ENCODE measurements at places on chromosomes 7 and 10.

- no peak overlapping the region for H3K4me3 ChIP-seq
- H3K27me3 ChIP-seq = no peaks in the 10 kb centered on the region
- no peak overlapping the region for H3K27ac ChIP-seq
- H3K4me1 ChIP-seq = no peaks in the 10 kb centered on the region
- H3K36me3 ChIP-seq = no peaks in the 10 kb centered on the region
- DNase-seq = no peak
These were observed 37.4 kb downstream of the USP54 start for GRCh38 chr10:73553761-73554160.

GRCh38 chr10:116850058-116850611, 836 bp downstream of the ENO4 start:
- no peak for DNase-seq
- H3K27me3 ChIP-seq = no peaks in the 10 kb centered on the region
- H3K4me3 ChIP-seq = peak overlapping the region; percentile 88

GRCh38 chr7:75957021-75957736, 37.2 kb downstream of the TMEM120A start:
- H3K27me3 ChIP-seq = no peaks in the 10 kb centered on the region
- no peak for DNase-seq
- H3K4me3 ChIP-seq = no peak overlapping the region
- H3K36me3 ChIP-seq = peaks cover 13% of the 10 kb centered on the region
- peaks cover 13% of the 10 kb centered on the region for H3K4me1 ChIP-seq
- H3K27ac ChIP-seq = no peak overlapping the region

- H3K27ac ChIP-seq = no peak overlapping the region
- no peaks in the 10 kb centered on the region for H3K36me3 ChIP-seq
- peaks cover 4% of the 10 kb centered on the region for H3K4me1 ChIP-seq
- peaks cover 30% of the 10 kb centered on the region for H3K27me3 ChIP-seq
These were observed 31.0 kb downstream of the C7orf33 start for GRCh38 chr7:148621563-148621962.

GRCh38 chr7:132171130-132171576, 405.1 kb downstream of the PLXNA4 start:
- no peak overlapping the region for H3K4me3 ChIP-seq
- no peak for DNase-seq
- no peaks in the 10 kb centered on the region for H3K27me3 ChIP-seq
- peaks cover 21% of the 10 kb centered on the region for H3K36me3 ChIP-seq

GRCh38 chr10:77045085-77045484, 592.5 kb downstream of the KCNMA1 start:
- peaks cover 12% of the 10 kb centered on the region for H3K36me3 ChIP-seq
- peaks cover 28% of the 10 kb centered on the region for H3K4me1 ChIP-seq
- peak overlapping the region; percentile 52 for H3K27ac ChIP-seq
- no peak for DNase-seq

GRCh38 chr7:63080406-63080805, 918.2 kb upstream of the ZNF722 start:
- DNase-seq = peak; percentile 80
- no peaks in the 10 kb centered on the region for H3K36me3 ChIP-seq

DNA sequence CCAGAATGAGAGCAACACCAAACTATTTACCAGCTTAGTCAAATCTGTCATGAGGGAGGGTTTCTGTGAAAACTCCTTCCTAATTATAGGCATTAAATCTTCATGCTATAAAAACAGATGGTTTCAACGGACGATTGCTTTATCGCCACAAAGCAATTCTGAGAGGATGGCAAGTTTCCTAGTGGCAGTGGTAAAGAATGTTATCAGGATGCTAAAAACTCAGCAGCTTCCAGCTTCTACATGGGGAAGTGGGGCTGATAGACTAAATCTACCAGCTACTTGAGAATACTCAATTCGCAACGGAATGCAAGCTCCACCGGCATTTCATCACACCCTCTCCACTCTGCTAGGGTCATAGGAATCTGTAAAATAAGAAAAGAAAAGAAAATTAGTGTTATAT, 41.8 kb downstream of the JCAD start:
- DNase-seq = no peak
- no peak overlapping the region for H3K4me3 ChIP-seq
- peaks cover 2% of the 10 kb centered on the region for H3K36me3 ChIP-seq
- no peaks in the 10 kb centered on the region for H3K27me3 ChIP-seq
- peaks cover 15% of the 10 kb centered on the region for H3K4me1 ChIP-seq
- H3K27ac ChIP-seq = no peak overlapping the region

DNA sequence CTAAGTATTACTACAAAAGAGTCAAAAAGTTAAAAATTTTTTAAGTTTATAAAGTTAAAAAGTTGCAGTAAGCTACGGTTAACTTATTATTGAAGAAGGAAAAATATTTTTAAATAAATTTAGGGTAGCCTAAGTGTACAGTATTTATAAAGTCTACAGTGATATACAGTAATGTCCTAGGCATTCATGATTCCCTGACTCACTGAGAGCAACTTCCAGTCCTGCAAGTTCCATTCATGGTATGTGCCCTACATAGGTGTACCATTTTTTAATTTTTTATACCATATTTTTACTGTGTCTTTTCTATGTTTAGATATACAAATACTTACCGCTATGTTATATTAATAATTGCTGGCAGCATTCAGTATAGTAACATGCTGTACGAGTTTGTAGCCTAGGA, 92.3 kb downstream of the CTNNA3 start:
- H3K27ac ChIP-seq = no peak overlapping the region
- peaks cover 49% of the 10 kb centered on the region for H3K4me1 ChIP-seq
- H3K36me3 ChIP-seq = no peaks in the 10 kb centered on the region
- H3K4me3 ChIP-seq = no peak overlapping the region
- no peak for DNase-seq
- H3K27me3 ChIP-seq = no peaks in the 10 kb centered on the region

DNA sequence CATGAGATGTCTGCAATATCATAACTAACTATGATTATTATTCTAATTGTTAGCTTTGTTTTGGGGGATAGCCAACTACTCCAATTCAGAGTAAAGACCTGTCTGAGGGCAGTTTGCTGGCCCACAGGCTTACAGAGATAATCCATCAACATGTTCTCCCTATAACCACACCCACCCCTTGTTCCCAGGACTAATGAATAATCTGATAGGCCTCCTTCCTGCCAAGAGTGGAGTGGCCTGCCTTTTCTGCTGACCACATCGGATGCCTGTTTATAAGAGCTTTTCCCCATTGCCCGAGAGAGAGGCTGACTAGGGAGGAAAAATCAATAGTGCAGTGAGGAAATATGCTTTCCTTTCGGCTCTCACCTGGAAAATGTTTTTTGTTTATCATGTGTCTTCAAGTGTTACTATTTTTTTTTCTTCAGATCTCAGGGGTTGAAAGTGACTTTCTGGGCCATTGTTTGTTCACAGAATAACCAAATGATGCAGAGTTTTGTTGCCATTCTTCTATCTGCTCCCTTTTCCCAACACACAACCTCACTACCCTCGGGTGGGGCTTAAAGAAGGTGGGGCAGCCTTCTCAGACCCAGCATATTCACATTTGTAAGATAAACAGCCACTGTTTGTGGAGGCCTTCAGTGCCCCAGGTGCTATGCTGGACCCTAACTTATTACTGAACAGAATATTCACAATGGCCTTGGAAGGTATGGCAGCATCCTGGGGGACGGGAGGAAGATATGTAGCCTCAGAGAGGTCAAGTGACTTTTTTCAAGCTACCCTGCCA, 38.4 kb downstream of the PLPP4 start:
- H3K4me3 ChIP-seq = no peak overlapping the region
- DNase-seq = peak; percentile 51
- no peaks in the 10 kb centered on the region for H3K36me3 ChIP-seq
- H3K27ac ChIP-seq = no peak overlapping the region

DNA sequence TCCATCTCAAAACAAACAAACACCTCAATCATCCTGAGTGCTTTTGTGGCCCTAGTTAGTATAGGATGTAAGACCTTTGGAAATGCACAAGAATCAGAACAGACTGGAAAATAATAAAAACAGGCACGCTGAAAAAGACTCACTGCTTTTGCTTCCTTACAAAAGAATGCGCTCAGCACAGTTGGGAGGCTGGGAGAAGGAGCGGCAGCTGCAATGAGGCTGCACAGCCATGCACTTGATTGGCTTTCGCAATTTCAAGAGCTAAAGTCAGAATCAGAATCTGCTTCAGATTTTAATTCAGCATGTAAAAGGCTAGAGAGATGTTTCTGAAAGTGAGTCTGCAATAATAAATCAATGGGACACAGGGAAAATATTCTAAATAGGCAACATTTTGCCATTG, 97.2 kb downstream of the FRMD4A start:
- H3K4me3 ChIP-seq = no peak overlapping the region
- no peak overlapping the region for H3K27ac ChIP-seq
- no peaks in the 10 kb centered on the region for H3K27me3 ChIP-seq
- H3K4me1 ChIP-seq = peaks cover 14% of the 10 kb centered on the region

- H3K4me3 ChIP-seq = no peak overlapping the region
- H3K4me1 ChIP-seq = no peaks in the 10 kb centered on the region
- H3K36me3 ChIP-seq = no peaks in the 10 kb centered on the region
- no peak for DNase-seq
These were observed 155.5 kb downstream of the UBE2H start for GRCh38 chr7:129797214-129797789.

GRCh38 chr7:82319674-82320118, 123.9 kb downstream of the CACNA2D1 start:
- no peak for DNase-seq
- H3K4me1 ChIP-seq = peaks cover 18% of the 10 kb centered on the region
- H3K27ac ChIP-seq = peak overlapping the region; percentile 39
- H3K36me3 ChIP-seq = peaks cover 7% of the 10 kb centered on the region
- H3K4me3 ChIP-seq = no peak overlapping the region

GRCh38 chr10:103451831-103452505, at the start of gene CALHM2:
Gene CALHM2 (minus strand): TSS chr10:103452370. CDS start chr10:103449941, 2,429 bp downstream.
- H3K4me3 ChIP-seq = peak within 1 kb of the TSS; percentile 38
- H3K36me3 ChIP-seq = peaks cover 4% of the 10 kb centered on the region
- peak within 1 kb of the TSS; percentile 83 for H3K27ac ChIP-seq
- DNase-seq = no peak

GRCh38 chr7:4783292-4783652, 7.8 kb downstream of the AP5Z1 start:
- H3K27me3 ChIP-seq = no peaks in the 10 kb centered on the region
- H3K36me3 ChIP-seq = peaks cover 23% of the 10 kb centered on the region
- no peak overlapping the region for H3K4me3 ChIP-seq
- H3K27ac ChIP-seq = no peak overlapping the region
- peaks cover 2% of the 10 kb centered on the region for H3K4me1 ChIP-seq
- DNase-seq = no peak

DNA sequence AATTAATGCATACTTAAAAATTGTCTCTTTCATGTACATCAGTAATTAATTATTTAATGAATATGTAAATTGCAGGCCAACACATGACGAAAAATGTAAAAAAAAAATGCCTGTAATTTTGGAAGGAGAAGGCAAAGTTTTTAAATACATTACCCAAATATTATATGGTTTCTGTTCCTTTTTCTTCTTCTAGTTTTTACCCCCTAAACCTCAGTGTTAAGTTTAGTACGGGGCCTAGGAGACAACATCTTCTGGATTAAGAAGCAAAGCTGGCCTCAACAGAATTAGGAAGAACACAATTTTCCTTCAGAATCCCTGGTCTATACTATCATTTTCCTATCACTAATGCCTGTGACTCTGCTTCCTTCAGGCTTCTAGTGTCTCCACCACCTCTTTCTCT, 459.3 kb upstream of the NRP1 start:
- DNase-seq = no peak
- H3K27ac ChIP-seq = no peak overlapping the region
- H3K27me3 ChIP-seq = no peaks in the 10 kb centered on the region
- H3K36me3 ChIP-seq = no peaks in the 10 kb centered on the region

GRCh38 chr10:4334015-4334414, 492.0 kb upstream of the AKR1E2 start:
- no peaks in the 10 kb centered on the region for H3K36me3 ChIP-seq
- no peaks in the 10 kb centered on the region for H3K27me3 ChIP-seq
- H3K27ac ChIP-seq = no peak overlapping the region
- no peak for DNase-seq

DNA sequence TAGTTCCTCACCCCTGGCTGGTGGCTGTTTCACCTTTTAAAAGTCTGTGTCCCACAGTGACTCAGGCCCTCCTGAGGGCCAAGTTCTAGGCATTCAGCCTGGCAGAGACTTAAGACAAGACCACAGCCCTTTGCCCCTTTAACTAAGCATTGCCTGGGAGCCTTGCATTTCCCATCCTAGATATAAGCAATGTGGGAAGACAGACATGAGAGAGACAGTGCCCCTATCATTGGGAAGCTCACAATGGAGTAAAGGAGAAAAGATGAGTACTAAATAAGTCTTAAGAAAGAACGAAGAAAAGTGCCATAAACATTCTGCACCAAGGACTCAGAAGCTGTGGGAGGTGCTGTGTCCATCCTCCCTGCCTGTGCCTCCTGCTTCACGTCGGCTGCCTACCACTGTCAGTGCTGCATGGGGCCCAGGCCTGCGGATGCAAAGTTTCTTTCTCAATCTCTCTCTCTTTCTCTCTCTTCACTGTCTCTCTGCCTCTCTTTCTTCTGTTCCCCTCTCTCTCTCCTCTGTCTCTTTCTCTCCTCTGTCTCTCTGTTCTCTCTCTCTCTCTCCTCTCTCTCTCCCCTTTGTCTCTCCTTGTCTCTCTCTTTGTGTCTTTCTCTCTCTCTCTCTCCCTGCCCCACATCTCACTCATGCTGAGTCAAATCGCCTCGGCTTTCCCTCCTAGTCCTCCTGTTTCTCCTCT, 21.5 kb downstream of the GPRIN2 start:
- H3K4me1 ChIP-seq = peaks cover 21% of the 10 kb centered on the region
- H3K27me3 ChIP-seq = no peaks in the 10 kb centered on the region
- H3K36me3 ChIP-seq = no peaks in the 10 kb centered on the region
- no peak overlapping the region for H3K27ac ChIP-seq
- no peak overlapping the region for H3K4me3 ChIP-seq
- DNase-seq = no peak

- H3K27me3 ChIP-seq = peaks cover 66% of the 10 kb centered on the region
- no peaks in the 10 kb centered on the region for H3K36me3 ChIP-seq
- peaks cover 12% of the 10 kb centered on the region for H3K4me1 ChIP-seq
- H3K4me3 ChIP-seq = peak overlapping the region; percentile 64
- H3K27ac ChIP-seq = no peak overlapping the region
These were observed 345 bp downstream of the COBL start for GRCh38 chr7:51316262-51316665.

- no peak overlapping the region for H3K27ac ChIP-seq
- H3K4me3 ChIP-seq = no peak overlapping the region
- H3K4me1 ChIP-seq = no peaks in the 10 kb centered on the region
These were observed 20.9 kb downstream of the AKR1D1 start for GRCh38 chr7:138097064-138097741.

DNA sequence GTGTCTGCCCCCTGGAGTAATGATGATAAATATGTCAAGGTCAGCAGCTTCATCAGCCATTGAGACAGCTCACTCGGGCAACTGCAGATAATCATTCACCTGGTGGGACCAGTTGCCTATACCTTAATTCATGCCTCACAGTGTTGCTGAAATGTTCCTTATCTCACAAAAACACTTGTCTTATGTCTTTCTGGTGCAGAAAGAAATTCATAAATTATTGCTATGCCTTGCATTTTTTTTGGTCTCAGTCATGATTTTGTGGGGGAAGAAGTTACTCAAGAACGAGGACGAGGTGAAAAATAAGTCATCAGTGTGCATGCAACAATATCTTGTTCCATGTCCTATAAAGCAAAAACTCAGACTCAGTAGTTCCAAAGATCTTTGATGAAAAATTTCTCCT, 16.0 kb downstream of the TRIL start:
- peaks cover 9% of the 10 kb centered on the region for H3K4me1 ChIP-seq
- DNase-seq = no peak
- H3K4me3 ChIP-seq = no peak overlapping the region
- no peak overlapping the region for H3K27ac ChIP-seq
- peaks cover 6% of the 10 kb centered on the region for H3K27me3 ChIP-seq

GRCh38 chr7:37590824-37591223, 92.7 kb upstream of the GPR141 start:
- no peaks in the 10 kb centered on the region for H3K36me3 ChIP-seq
- H3K4me3 ChIP-seq = no peak overlapping the region
- no peak for DNase-seq
- no peaks in the 10 kb centered on the region for H3K4me1 ChIP-seq
- no peaks in the 10 kb centered on the region for H3K27me3 ChIP-seq
- H3K27ac ChIP-seq = no peak overlapping the region
